ENCODE measurements at places on chromosomes 1 and 21.

GRCh38 chr1:110336300-110337039, 2.7 kb upstream of the RBM15 start:
- DNase-seq: no peak

DNA sequence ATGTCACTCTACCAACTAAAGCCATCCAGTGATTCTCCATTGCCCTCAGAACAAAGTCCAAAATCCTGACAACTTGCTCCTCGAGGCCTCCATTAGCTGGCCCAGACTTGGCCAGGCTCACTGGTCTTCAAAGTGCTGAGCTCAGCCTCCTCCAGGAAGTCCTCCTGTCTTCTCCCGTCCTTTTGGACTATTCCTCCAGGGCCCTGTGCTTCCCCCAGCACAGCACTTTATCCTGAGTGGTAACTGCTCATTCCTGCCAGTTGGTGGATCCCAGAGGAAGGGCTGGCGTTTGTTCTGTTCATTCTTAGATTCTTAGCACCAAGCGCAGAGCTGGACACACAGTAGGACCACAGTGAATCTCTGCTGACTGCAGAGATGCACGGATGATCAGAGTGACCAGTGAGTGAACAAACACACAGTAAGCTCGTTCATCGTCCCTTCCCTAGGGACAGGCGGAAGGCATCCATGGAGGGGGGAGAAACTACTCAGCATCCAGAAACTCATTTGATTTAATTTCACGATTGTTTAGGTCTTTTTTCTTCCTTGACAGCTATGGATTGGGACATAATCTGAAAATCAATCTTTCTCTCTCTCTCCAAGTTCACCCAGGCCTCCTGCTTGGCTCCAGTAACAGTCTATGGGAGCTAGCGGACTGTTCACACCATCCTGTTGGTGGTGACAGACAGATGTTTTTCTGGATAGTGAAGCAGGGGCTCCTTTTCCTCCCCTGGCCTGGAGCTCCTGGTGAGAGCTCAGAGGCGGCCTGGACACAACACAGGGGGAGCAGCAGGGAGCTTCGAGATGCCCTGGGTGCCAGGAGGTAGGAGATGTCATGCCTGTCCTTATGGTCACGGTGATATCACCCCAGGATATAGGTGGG, 180.2 kb downstream of the PTPRU start:
- DNase-seq: no peak

DNA sequence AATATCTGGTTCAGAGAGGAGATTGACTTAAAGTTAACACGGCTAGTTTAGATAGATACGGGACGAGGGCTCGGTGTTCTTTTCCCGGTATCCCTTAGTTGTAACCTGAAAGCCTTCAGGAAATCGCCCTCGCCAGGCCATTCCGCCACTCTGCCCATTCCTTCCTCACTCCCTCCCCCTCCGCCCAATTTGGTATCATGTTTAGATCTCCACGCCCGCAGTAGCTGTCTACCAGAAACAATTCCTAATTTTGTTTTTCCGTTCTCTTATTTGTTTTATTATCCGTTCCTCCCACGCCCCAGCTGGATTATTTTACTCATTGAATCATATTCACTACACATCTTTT, 685 bp upstream of the VAMP4 start:
- peak; percentile 33 for DNase-seq

DNA sequence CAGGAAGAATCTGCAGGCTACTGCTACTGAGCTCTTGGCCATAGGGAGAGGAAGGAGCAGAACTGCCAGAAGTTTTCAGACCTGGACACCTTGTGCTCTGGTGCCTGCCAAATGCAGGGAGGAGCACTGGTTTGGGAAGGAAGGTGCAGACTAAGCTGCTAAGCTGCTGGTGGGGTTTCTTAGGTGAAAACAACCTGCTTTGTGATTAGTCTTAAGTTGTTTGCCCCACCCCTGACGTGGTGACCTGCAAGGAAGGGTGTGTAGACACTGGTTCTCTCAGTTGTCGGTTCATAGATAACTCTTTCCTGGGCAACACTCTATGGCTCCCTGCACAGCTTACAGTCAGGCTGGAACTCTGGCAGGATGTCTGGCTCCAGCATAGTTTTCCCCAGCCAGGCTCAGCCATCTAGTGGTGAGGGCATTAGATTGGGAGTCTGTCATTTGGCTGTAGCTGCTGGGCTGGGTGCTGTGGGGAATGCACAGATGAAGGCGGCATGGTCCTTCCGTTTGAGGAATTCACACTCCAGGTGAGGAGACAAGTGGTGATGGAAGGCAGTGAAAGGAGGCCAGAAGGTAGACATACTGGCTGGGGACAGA, 10.3 kb upstream of the S100A10 start:
- DNase-seq: no peak

DNA sequence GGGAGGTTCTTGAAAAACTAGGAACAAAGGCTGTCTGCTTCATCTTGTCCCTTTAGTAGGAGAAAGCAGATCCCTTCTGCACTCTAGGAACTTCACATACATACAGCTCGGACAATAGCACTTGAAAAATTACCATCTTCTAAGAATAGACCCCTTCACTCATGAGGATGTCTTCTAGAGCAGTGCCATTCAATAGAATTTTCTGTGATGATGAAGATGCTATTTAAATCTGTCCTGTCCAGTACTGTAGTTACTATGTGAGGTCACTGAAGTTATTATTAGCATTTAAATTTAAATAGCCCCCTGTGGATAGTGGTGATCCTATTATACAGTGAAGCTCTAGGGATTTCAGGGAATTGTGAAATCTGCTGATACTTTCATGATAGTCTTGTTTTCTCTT, 46.4 kb upstream of the RAB3GAP2 start:
- no peak for DNase-seq

- no peak for DNase-seq
These were observed 121.1 kb downstream of the LACTBL1 start for GRCh38 chr1:22851517-22851916.

- DNase-seq: no peak
These were observed 17.3 kb upstream of the ERICH3 start for GRCh38 chr1:74690909-74691308.

- DNase-seq: peak; percentile 89
These were observed 10.0 kb downstream of the SLX9 start for GRCh38 chr21:44949779-44950198.

- no peak for DNase-seq
These were observed 15.0 kb downstream of the IFNAR2 start for GRCh38 chr21:33244779-33245105.

DNA sequence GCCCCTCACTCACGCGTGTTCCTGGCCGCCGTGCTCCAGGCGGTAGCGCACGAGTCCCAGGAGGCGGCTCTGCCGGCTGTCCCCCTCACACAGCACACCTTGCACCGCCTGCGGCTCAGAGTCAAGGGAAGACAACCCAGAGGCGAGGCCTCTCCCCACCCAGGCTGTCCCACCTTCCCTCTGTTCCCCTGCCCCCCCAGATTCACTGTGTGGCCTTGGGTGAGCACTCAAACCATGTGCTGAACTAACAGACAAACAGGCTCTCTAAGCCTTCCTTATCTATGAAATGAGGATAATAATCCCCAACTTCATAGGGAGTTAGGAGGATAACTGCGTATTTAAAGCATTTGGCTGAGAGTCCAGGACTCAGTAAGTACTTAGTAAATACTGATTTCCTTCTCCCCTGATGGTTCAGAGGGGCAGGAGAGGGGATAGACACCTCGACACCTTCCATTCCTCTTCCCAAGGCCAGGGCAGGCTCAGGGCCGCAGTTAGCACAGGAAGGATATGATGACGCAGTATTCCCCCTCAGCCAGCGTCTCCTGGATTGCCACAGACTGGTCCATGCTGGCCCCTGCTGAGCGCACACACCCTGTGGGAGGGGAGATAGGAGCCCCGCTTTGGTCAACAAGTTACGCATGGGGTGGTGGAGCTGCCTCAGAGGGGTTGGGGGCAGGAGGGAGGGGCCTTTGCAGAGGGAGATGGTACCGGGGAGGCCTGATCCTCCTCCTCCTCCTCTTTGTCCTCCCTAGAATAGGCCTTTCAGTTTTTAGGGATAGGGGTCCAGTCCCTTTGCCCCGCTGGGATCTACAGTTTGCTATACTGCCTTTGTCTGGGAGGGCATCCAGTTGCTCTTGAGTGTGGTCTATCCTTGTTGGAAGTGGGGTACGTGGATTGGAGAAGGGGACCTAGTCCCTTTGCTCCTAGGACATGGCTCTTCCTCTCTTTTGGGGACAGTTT, 830 bp downstream of the INPP5B start:
- peak; percentile 24 for DNase-seq

GRCh38 chr1:60088620-60089155, 15.1 kb upstream of the C1orf87 start:
- no peak for DNase-seq

- no peak for DNase-seq
These were observed 5.1 kb downstream of the BPNT1 start for GRCh38 chr1:220084460-220084859.

Data from endothelial cell (in vitro differentiated cells).